BE2C (cell line): ENCODE measurements at places on chromosomes 3 and 15.

GRCh38 chr15:45106002-45106790 lies 7.8 kb downstream of the DUOX2 start:
- no peak for DNase-seq

DNA sequence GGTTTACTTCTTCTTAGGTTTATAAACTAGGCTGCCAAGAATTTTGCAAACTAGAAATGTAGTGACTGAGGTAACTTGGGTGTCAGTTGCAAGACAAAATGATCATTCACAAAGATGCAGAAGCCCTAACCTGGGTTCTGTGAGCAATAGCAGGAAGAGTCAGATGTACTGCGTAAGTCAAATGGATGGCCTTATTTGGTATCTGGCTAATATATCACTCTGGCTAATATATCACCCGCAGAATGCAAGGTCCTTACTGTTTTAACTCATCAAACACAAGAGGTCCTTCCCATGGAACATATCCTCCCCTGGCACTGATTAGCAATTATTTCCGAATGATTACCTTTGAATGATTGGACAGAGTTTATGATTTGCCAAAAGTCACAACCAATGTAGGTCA lies 37.4 kb downstream of the RBMS3 start:
- peak; percentile 16 for DNase-seq

DNA sequence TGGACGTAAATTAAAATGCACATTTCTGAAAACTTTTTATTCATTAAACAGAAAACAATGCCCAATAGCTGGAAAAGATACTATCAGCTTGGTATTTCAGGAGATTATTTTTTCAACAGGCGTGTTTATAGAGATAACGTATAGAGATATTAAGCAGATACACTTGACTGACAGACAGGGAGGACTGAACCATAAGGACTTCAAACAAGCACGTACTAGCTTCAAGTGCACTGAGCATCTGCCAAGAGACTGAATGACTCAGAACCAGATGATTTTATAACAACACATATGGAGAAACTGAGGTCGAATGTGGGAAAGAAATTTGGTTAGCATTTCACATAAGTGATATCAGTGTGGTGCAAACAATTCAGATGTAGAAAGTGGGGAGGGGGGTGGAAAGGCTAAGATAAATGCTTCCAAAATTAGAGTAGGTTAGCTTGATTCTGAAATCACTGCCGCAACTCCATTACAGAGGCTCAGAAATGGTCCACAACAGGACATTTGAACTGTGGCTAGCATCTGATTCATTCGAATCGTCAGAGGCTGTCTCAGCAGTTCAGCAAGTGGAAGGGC lies 103.5 kb downstream of the SEMA6D start:
- no peak for DNase-seq

DNA sequence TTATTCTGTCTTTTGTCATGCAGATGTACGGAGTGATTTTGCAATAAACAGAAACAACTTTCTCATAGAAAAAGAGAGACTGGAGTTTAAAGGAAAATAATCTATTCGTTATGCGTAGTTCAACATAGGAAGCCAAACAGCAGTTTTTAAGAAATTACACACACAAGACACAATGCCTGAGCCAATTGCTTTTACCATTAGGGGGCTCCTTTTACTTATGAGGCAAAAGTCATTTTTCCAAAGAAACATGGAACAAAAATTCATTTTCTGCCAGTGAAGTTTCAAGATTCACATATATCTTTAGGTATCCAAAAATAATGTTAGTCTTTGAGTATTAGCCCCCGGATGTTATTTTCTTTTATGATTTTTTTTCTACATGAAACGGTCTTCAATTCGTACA lies 10.7 kb downstream of the CNTN6 start:
- DNase-seq = no peak

DNA sequence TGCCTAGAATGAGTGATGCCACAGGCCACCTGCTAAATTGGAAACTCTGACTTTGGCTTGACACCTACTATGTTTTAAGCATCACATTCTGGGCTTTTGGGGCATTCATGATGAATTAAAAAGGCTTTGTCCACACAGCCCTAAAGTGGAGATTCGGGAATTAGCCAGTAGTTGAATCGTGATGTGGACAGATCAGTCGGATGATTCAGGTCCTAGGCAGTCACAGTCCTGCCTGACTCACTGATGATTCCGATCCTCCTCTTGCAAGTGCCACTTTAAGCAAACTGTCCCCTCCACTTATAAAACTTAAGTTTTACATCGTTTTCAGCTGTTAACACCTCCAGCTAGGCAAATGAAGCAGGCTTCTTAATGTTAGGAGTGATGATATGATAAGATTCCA lies 75.3 kb downstream of the SYNPR start:
- no peak for DNase-seq

DNA sequence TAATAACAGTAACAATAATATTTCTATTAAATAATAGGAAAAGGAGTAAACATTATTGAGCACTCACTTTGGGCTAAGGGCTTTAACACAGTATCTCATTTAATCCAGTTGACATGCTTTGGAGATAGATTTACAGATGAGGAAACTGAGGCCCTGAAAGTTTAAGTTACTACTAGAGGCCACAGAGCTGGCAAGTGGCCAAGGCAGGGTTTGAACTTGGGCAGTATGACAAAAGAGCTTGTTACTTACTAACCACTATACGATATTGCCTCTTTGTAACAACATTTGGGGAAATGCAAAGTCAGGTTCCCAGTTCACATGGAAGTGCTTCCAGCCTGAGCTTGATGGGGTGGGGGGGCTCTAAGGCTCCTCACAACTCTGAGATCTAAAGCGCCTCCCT lies 149.1 kb upstream of the LMCD1 start:
- DNase-seq = no peak

DNA sequence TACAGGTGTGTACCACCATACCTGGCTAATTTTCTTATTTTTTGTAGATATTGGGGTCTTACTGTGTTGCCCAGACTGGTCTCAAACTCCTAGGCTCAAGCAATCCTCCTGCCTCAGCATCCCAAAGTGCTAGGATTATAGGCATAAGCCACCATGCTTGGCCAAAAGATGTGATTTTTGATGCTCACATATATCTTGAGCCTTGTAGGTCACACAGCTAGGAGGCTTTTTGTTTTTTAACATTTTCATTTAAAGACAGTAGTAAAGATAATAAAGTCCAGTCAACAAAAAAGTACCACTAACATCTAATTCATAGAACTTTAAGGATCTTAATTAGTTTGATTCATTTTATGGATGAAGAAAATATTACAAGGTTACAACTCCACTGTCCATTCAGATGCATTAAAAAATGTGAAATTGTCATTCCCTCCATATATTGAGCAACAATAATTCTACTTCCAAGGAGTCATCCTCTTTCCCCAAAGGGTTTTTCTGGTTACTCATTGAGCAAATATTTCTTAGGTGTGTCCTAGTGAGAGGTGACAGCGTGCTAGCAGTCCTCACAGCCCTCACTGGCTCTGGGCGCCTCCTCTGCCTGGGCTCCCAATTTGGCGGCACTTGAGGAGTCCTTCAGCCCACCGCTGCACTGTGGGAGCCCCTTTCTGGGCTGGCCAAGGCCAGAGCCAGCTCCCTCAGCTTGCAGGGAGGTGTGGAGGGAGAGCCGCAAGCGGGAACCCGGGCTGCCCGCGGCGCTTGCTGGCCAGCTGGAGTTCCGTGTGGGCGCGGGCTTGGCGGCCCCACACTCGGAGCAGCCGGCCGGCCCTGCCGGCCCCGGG lies 8.3 kb upstream of the TASOR start:
- DNase-seq = no peak

GRCh38 chr3:74515451-74515850 lies 99.0 kb downstream of the CNTN3 start:
- no peak for DNase-seq

DNA sequence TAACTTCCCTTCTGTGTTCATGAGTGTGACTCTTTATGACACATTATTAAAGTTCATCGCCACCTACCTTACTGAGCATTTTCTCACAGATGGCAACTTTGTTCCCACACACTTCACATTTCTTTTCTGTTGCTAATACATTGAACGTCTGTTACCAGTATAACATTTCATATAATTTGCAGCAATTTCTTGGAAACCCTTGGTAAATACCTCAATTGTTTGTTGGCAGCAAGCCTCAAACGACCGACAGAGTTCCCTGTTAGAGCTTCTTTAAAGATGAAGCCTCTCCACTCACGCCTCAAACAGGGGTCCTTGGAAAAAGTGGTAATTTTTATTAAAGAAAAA lies 3.2 kb upstream of the CHSY1 start:
- DNase-seq = no peak

DNA sequence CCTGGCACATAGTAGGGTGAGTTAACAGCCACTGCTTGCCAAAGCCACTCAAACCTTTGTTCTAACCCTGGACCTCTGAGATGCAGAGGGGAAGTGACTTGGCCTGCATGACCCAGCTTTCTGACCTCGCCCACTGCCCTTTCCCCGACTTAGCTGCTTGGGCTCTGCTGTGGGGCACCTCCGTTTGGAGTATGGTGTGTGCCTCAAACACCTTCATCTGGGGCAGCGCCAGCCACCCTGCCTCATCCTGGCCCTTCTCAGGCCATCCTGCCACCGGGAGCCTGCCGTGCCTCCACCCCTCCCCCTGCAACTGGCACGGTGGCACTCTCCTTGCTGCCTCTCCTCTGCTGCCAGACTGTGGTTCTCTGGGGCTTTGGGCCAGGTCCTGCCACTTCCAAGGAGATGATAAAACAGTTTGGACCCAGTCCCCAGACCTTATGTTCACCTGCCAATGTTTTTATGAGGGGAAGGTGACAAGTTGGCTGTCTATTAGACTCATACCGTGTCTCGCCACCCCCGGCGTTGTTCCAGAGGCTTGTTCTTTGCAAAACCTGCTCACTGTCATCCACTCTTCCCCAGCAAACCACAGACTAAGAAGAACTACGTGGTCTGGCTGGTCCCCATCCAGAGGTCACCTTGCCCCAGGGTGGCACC lies 32.2 kb downstream of the SLC6A6 start:
- DNase-seq = no peak

DNA sequence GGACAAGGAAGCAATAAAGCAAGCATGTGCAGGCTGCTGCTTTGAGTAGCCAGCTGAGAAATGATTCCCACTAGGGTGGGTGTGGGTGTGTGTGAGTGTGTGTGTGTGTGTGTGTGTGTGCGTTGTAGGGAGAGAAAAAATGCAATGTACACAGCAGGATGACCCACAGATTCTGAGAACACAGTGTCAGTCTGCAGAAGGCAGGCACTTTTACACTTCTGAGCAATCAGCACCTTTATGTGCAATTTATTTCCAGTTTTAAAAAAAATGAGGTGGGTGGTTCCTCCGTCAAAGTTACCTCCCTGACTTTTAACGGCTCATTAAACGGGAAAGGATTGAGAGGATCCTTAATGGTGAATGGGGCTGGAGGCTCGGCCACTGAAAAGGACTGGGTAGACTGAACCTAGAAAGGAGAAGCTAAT lies 38.5 kb upstream of the LIPC start:
- no peak for DNase-seq

DNA sequence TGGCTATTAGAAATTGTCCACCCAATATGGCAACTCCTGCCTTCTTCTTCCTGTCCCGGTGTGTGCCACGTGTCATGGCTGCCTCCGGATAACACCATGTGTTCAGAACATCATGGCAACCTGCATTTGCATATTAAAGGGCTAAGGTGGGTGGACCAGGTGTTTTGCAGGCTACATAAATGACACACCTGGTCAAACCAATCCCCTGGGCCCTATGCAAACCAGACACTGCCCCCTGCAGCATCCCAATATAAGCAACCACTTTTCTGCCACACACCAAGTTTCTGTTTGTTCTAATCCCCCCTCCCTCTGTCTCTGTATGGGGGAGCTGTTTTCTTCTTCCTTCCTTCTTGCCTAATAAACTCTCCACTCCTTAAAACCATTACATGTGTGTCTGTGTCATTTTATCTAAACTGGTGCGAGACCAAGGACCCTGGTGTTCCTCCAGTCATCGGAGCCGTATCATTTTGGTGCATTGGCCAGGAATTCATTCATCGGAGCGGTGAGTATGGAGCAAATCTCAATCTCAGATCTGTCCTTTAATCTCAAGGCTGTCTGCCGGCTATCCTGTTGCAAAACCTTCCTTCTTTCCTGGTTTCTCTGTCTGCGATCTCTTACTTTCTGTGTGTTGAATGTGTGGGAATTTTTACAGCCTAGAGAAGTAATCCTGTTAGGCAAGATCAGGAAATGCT lies 44.5 kb downstream of the NCEH1 start:
- no peak for DNase-seq

GRCh38 chr3:54180921-54181320 lies 58.6 kb downstream of the CACNA2D3 start:
- no peak for DNase-seq

DNA sequence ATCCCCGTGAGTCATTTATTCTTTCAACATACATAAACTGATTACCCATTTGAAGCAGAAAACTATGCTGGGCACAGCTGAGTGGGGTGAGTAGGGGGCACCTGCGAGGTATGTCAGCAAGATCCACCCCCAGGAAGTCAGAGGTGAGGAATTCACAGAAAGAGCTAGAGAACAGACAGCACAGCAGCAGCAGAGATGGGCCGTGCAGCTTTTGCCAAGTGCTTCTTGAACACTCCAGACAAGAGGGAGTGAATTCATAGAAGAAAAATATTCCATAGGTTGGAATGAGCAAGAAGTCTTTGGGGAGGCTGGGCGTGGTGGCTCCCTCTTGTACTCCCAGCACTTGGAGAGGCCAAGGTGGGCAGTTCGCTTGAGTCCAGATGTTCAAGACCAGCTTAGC lies 9.4 kb upstream of the ADCY5 start:
- no peak for DNase-seq

GRCh38 chr3:42226470-42227425 lies 39.2 kb downstream of the CCK start:
- no peak for DNase-seq

DNA sequence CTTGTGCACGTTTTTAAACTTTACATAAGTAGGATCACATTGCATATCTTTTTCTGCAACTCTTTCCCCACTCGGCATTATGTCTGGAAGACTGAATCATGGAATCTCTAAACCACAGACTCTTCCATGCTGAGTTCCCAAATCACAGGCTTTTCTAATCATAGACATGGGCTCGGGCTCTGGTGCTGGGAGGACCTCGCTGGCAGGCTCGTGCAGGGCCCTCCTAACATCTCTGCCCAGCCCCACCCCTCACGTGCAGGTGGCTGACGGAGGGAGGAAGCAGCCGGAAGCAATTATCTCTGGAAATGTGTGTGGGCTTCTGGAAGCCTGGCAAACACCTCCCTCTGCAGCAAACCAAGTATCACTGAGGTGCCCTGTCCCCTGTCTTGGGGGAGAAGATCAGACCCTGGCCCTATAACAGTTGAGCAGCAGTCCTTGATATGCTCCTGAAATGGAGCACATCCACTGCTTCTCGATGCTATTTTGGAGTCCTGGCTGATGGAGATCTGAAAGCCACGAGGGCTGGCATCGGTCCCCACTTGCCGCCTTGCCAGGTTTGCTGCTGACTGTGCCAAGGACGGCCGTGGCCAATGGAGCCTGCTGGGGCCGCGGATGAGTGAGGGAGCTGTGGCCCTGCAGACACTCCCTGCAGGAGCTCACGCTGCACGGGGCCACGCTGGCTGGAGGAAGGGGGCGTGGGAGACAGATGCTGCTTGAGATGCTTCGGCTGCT lies 4.4 kb upstream of the IQSEC1 start:
- DNase-seq = peak; percentile 41

GRCh38 chr3:197333901-197334639 lies 35.7 kb upstream of the DLG1 start:
- no peak for DNase-seq
